CD8-positive, alpha-beta memory T cell (primary cell): ENCODE measurements at places on chromosomes 2 and 18. TPM values are rescaled to one million over a fixed set of nuclear protein-coding genes. Genes with fewer than 3 reads are reported as not detected.

Gene RIT2
- not detected for total RNA-seq

Gene TFCP2L1
- total RNA-seq: 0.16 TPM

Gene LRPPRC
- total RNA-seq: 166 TPM

Gene CHRNG
- total RNA-seq: not detected

Gene IKZF2
- 8.9 TPM for total RNA-seq

Gene MLPH
- total RNA-seq: not detected

Gene POTEJ
- total RNA-seq: not detected

Gene HOXD1
- total RNA-seq: not detected

Gene COL3A1
- 0.09 TPM for total RNA-seq

Gene LINC00305
- total RNA-seq: not detected

Gene C1QL2
- total RNA-seq: not detected

Gene CFAP221
- total RNA-seq: not detected

Gene SLC35F6
- total RNA-seq: 11.5 TPM

Gene LIPG
- total RNA-seq: not detected
